ENCODE measurements at places on chromosomes 5 and 9.
A peak's percentile ranks its signal among the peaks of the same experiment; 100 is the strongest.

- DNase-seq: no peak
Observed at GRCh38 chr9:136089697-136090045, 5.4 kb downstream of the NACC2 start.

DNA sequence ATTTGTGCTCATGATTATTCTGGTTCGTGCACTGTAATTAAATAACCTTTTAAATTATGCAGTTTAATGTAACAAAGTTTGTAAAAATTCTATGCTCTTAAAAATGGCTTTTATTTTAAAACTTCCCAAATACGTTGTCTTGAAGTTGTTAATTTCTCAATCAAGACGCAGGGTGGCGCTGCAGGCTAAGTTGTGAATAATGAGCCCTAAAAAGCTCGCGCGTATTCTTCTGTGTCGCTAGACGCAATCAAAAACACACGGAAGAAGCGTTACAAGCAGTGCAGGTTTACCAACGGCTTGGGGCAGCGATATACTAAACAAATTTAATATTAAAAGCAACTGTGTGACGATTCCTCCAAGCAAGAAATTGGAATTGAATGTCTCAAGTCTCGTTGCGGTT lies at the start of gene PCDHB4:
Gene PCDHB4 (plus strand): TSS at position 256 of the 400 bp plus-strand sequence. CDS start 181 bp downstream, outside the sequence.
- no peak for DNase-seq

DNA sequence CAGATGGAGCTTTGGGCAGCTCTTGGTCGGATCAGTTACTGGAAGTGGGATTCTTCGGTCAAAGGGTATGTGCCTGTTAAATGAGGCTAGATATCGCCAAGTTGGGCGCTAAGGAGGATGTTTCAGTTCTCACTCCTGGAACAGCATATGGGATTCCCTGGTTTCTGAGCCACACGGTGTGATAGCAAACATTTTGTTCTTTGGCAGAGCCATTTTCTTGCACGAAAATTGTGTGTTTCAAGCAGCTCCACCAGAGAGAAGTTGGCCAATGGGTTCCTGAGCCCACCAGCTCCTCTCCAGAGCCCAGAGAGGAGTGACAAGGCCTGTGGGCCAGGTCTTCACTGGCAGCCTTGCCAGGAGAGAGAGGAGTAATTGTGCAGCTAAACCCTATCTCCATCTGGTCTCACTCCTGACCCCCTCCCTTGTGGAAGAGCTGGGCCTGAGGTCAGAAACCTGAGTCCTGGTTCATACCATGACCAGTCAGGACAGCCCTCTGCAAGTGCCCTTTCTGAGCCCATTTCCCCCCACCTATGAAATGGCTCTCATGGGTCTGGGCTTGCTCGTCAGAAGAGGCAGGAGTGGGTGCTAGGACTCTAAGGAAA lies 10.7 kb upstream of the SLC6A7 start:
- no peak for DNase-seq

GRCh38 chr5:32311404-32312196 lies 1.1 kb downstream of the MTMR12 start:
- no peak for DNase-seq

DNA sequence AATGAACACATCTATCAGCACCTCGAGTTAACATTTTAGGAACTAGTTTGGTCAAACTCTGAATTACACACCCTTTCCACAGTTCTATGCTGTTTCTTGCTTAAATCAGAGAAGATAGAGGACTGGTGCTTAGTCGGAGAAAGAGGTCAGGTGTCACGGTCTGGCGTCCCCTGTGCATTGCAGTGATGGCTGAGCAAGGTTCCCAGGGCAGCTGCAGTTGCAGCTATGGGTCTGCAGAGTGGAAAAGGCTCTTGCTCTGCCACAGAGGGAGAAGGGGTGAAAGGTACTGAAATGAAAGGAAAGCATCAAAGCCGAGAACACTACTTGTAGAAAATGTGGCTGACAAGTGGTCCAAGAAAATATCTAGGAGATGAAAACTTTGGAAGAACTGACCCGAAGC lies 25.2 kb upstream of the SH3RF2 start:
- DNase-seq: no peak

DNA sequence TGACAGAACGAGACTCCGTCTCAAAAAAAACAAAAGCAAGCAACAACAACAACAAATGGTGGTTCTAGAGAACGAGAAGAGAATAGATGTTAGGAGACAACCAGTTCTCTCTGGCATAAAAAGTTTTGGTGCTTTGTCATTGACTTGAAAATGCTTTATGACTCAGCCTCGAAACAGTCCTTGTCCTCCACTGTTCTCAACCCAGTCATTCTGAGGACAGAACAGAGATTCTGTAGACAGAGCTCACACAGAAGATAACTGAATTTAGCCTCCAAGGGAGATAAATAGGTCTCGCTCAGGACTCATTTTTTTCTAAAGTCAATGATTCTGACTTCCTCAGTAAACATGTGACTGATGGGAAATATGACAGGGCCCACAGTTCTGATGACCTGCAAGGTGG lies 76.0 kb upstream of the FSTL4 start:
- no peak for DNase-seq

GRCh38 chr9:112341730-112342129 lies 8.3 kb upstream of the PTBP3 start:
- peak; percentile 60 for DNase-seq

DNA sequence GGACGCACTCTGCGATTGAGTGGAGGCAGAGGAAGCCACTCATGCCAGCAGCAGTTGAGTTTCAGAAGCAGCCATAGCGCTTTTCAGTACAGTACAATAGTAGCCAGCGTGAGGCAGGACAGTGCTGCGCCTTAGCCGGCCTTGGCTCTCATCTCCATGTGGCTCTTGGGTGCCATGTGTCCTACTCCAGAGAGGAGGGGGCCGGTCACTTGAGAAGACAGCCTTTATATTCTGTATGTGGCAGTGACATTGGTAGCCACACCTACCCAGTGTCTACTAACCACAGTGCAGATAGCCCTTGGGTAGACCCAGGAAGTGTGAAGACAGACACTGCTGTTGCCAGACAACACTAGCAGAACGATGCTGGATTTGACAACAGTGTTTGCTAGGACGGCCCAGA lies 42.3 kb downstream of the FAM78A start:
- DNase-seq: no peak

GRCh38 chr5:5751498-5751897 lies 329.0 kb downstream of the ICE1 start:
- DNase-seq: no peak

GRCh38 chr5:152532714-152533113 lies 127.6 kb upstream of the NMUR2 start:
- DNase-seq: peak; percentile 10

- DNase-seq: no peak
Observed at GRCh38 chr5:143168171-143168741, 235.2 kb downstream of the NR3C1 start.

All from kidney epithelial cell (primary cell).